Upper lobe of right lung (tissue), 1 donor: ENCODE measurements at places on chromosomes 7 and 10. TPM values are rescaled to one million over a fixed set of nuclear protein-coding genes. Genes with fewer than 3 reads are reported as not detected.

- peak overlapping the region; percentile 63 for H3K27ac ChIP-seq
- no peaks in the 10 kb centered on the region for H3K36me3 ChIP-seq
Measured at GRCh38 chr10:63115732-63116383, 17.3 kb upstream of the NRBF2 start.

- no peak overlapping the region for H3K4me3 ChIP-seq
- no peak overlapping the region for H3K27ac ChIP-seq
- peaks cover 14% of the 10 kb centered on the region for H3K4me1 ChIP-seq
- H3K36me3 ChIP-seq = no peaks in the 10 kb centered on the region
- H3K27me3 ChIP-seq = no peaks in the 10 kb centered on the region
Measured at GRCh38 chr7:116393654-116394053, 105.9 kb upstream of the CAV2 start.

GRCh38 chr7:17325364-17325763, 26.9 kb downstream of the AHR start:
- H3K36me3 ChIP-seq = peaks cover 52% of the 10 kb centered on the region
- no peaks in the 10 kb centered on the region for H3K27me3 ChIP-seq
- H3K4me1 ChIP-seq = peaks cover 16% of the 10 kb centered on the region
- H3K4me3 ChIP-seq = no peak overlapping the region

DNA sequence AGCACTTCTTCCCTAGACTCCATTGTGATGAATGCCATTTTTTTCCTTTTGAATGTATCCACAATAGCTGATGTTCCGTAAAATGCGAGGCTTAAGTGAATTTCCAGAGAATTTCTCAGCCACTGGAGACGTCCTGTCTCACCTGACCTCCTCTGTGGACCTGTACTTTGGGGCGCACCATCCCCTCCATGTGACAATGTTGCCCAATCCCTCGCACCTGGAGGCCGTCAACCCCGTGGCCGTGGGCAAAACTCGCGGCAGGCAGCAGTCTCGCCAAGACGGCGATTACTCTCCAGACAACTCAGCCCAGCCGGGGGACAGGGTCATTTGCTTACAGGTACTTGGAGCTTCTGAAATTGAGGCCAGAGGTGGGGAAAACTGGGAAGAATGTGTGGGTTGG, 20.2 kb downstream of the DHTKD1 start:
- no peak overlapping the region for H3K4me3 ChIP-seq
- H3K4me1 ChIP-seq = no peaks in the 10 kb centered on the region
- no peaks in the 10 kb centered on the region for H3K27me3 ChIP-seq
- H3K27ac ChIP-seq = no peak overlapping the region

DNA sequence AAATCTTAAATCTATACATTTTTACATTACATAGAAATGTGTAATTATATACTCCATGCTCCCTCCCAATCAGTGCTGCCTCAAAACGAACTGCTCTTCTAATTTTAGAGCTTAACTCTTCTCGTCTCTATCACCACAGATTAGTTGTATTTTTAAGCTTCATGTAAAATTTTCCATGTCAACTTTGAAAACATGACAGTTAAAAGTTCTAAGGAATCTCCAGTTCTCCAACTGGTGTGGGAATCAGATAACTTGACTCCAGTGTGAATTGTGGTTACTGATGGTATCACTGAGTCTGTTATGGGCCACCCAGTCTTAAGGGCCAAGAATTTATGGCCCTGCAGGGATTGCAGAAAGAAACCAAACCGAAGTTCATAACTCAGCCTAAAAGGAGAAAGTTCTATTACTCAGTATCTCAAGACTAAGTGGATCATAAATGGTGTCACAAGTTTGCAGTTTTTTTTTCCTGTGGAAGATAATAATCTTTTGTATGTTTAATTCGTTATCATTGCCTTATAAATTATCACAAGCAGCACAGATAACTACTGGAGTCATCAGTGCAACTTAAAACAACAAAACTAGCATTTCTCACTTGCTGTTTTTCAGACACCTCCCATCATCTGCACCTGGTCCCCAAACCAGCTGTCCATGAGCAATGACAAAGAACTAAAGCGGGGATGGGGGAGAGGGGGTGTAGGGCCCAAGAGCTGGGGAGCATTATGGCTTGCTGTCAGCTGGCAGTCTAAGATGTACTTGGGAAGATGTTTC, 31.5 kb upstream of the KMT2E start:
- no peaks in the 10 kb centered on the region for H3K27me3 ChIP-seq
- no peak for DNase-seq
- H3K4me1 ChIP-seq = peaks cover 78% of the 10 kb centered on the region
- no peaks in the 10 kb centered on the region for H3K36me3 ChIP-seq
- peak overlapping the region; percentile 99 for H3K27ac ChIP-seq
- H3K4me3 ChIP-seq = peak overlapping the region; percentile 63

- peak; percentile 61 for DNase-seq
- H3K4me1 ChIP-seq = peaks cover 4% of the 10 kb centered on the region
- peaks cover 35% of the 10 kb centered on the region for H3K36me3 ChIP-seq
- no peaks in the 10 kb centered on the region for H3K27me3 ChIP-seq
Measured at GRCh38 chr7:157418204-157419034, 81.6 kb downstream of the DNAJB6 start.

- H3K4me1 ChIP-seq = peaks cover 3% of the 10 kb centered on the region
- DNase-seq = no peak
- peak within 1 kb of the TSS; percentile 85 for H3K27ac ChIP-seq
- H3K27me3 ChIP-seq = no peaks in the 10 kb centered on the region
Measured at GRCh38 chr7:150567169-150567568, at the start of gene GIMAP4. TSS of gene GIMAP4 (plus strand) at chr7:150567390. CDS start at chr7:150569902, 2,512 bp downstream.

GRCh38 chr10:61931620-61932332, 30.3 kb downstream of the ARID5B start:
- H3K4me3 ChIP-seq = no peak overlapping the region
- H3K4me1 ChIP-seq = peaks cover 8% of the 10 kb centered on the region
- no peak overlapping the region for H3K27ac ChIP-seq

- H3K36me3 ChIP-seq = no peaks in the 10 kb centered on the region
- no peak for DNase-seq
- H3K4me1 ChIP-seq = peaks cover 29% of the 10 kb centered on the region
- H3K4me3 ChIP-seq = no peak overlapping the region
- H3K27ac ChIP-seq = peak overlapping the region; percentile 8
Measured at GRCh38 chr7:137975221-137975620, 26.7 kb downstream of the CREB3L2 start.

RARRES2 gene
- 259 TPM for total RNA-seq

INHBA gene
- total RNA-seq = 70.2 TPM
